ENCODE measurements at places on chromosomes 1 and 21.

GRCh38 chr1:241775021-241775420 lies 73.0 kb upstream of the EXO1 start:
- DNase-seq: no peak

DNA sequence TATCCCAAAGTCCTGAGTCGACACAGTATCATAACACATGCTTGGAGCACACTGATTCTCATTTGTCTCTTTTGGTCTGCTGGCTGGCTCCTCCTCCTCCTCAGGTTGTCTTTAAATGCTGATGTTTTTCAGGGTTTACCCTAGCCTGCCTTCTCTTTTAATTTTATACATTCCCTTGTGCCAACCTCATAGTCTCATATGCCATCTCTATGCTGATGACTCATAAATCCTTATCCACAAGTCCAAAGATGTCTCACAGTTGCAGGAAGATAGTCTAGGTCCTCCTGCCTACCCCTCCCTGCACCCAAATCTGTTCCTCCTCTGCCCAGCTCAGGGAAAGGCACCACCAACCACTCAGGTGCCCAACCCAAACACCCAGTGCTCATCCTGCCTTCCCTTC lies 108.3 kb downstream of the SIPA1L2 start:
- no peak for DNase-seq

GRCh38 chr1:179575497-179576314 lies at the start of gene NPHS2:
NPHS2 (minus strand) TSS chr1:179575948; CDS start chr1:179575864, 84 bp downstream.
- no peak for DNase-seq

DNA sequence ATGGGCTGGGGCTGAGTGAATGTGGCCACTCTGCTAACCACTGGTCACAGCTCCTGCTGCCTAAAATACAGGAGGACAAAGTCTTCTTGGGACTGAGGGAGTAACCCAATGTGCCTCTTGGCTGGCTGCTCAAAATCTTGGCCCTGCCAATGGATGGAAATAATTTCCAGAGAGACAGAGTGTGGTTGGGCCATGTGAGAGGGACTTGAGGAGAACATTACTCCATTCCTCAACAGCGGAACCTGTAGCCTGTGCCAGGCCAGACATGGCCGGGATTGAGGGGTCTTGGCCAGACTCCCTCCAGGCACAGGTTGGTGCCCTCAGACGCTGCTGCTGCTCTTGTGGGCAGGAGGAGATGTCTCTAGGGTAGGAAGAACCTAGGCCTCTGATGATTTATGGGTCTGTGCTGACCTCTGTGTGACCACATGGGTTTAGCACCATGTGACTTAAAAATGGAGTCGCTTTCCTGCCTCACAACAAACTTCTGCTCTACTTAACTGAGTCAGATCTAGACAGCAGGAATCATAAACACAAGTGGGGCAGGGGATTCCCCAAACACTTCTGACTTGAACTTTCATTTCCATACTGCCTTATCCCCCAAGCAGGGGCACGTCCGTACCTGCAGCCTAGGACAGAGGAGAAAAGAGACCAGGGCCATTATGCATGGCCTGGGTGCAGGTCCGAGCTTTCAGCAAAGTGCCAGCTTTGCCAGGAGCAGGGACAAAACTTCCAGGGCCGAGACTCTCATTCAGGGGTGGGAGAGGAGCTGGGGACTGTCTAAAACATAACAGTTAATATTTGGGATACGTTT lies 79.2 kb downstream of the CD34 start:
- DNase-seq: peak; percentile 52

DNA sequence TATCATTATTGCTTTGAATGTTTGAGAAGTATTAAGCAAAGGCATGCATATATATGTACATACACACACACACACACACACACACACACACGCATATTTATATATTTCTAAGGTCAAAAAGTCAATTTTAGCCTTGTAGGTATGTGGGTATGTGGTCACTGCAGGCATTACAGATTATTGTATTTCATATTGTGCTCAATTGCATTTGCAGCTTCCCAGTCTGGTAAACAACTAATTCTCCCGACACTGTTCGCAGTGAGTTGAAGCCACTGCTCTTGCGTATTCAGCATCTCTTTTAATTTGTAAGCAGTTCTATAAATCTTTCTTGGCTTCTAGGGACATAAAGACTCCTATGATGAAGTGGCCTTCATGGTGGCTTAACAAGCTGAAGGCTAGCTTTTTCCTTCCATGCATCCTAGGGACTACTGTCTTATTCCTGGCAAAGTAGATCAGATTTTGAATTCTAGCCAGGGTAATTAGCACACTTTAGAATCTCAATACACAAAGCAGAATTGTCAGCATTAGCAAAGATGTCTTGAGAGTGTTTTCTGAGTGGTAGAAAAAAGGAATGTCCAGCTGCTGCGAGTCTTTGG lies 368.6 kb upstream of the NEGR1 start:
- no peak for DNase-seq

GRCh38 chr1:244861683-244862082 lies 2.7 kb downstream of the HNRNPU start:
- DNase-seq: no peak

DNA sequence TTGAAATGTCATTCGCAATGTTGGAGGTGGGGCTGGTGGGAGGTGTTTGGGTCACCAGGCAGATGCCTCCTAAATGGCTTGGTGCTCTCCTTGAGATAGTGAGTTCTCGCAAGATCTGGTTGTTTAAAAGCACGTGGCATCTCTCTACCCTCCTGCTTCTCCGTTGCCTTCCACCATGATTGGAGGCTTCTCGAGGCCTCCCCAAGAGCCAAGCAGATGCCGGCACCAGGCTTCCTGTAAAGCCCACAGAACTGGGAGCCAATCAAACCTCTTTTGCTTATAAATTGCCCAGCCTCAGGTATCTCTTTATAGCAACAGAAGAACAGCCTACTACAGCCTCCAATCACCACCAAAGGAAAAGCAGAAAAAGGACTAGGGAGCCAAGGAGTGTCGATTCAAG lies 80.5 kb downstream of the PDE9A start:
- DNase-seq: no peak

GRCh38 chr1:94592571-94592920 lies 51.0 kb upstream of the F3 start:
- DNase-seq: no peak

- no peak for DNase-seq
These were observed 373.5 kb downstream of the KIF26B start for GRCh38 chr1:245528258-245528635.

GRCh38 chr1:164867590-164867989 lies 308.6 kb downstream of the PBX1 start:
- DNase-seq: no peak

GRCh38 chr21:28884481-28884880 lies 108.2 kb downstream of the LTN1 start:
- peak; percentile 4 for DNase-seq
